Stimulated activated CD8-positive, alpha-beta memory T cell treated with anti-CD3 and anti-CD28 coated beads, Interleukin-4, amount 100 ng/mL, for 1 hour (primary cell): ENCODE measurements at places on chromosomes 2 and 18.

GRCh38 chr2:117557626-117558025 lies 256.9 kb upstream of the DDX18 start:
- DNase-seq: no peak

DNA sequence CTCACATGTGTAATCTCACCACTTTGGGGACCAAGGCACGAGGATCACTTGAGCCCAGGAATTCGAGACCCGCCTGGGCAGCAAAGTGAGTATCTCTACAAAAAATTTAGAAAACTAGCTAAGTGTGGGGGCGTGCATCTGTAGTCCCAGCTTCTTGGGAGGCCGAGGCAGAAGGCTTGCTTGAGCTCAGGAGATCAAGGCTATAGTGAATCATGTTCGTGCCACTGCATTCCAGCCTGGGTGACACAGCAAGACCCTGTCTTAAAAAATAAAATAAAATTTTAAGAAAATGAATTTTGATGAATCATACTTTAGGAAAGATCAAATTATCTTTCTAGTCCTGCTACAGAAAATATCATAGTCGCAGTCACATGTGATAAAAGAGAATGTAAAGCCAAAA lies 46.9 kb downstream of the CABYR start:
- DNase-seq: no peak

DNA sequence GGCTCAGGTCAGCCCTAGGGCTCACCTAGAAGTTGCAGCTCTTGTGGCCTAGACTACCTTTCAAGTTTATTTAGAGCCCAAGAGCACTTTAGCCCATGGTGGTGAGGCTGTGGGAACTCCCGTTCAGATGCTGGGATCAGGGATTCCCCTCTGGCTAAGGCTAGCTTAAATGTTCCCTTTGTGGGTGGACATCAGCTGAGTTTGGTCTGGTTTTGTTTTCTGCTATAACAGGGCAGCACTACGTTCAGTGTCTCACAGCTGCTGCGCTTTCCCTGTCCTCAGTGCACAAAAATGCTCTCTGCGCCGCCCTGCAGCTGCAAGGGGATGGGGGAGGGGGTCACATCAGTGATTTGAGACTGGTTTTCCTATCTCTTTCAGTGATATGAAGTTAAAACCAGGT lies 170.5 kb upstream of the KCNJ3 start:
- DNase-seq: no peak

- no peak for DNase-seq
Measured at GRCh38 chr2:9945596-9945995, 5.9 kb upstream of the GRHL1 start.

DNA sequence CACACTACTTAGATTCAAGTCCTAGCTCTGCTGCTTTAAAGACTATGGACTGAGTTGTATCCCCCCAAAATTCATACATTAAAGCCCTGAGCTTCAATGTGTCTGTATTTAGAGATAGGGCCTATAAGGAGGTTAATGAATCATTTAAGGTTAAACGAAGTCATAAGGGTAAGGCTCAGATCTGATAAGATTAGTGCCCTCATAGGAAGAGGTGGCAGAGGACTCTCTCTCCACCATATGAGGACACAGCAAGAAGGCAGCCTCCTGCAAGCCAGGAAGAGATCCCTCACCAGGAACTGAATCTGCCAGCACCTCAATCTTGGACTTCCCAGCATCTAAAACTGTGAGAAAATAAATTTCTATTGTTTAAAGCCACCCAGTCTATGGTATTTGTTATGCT lies 3.1 kb upstream of the CYTIP start:
- DNase-seq: no peak

- DNase-seq: peak; percentile 69
Measured at GRCh38 chr2:96146153-96146880, 1.1 kb upstream of the DUSP2 start.

DNA sequence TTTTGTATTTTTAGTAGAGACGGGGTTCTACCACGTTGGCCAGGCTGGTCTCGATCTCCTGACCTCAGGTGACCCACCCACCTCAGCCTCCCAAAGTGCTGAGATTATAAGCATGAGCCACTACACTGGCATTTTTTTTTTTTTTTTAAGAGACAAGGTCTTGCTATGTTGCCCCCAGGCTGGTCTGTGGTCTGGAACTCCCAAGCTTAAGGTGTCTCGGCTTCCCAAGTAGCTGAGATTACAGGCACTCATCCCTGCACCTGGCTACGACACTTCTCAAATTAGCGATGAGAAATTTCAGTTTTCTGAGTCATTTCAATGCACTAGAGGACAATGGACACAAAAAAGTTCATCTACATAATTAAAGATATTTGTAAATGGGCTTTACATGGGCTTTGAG lies 36.6 kb upstream of the TCF7L1 start:
- no peak for DNase-seq

- no peak for DNase-seq
Measured at GRCh38 chr2:28083476-28083875, 192.9 kb downstream of the BABAM2 start.

DNA sequence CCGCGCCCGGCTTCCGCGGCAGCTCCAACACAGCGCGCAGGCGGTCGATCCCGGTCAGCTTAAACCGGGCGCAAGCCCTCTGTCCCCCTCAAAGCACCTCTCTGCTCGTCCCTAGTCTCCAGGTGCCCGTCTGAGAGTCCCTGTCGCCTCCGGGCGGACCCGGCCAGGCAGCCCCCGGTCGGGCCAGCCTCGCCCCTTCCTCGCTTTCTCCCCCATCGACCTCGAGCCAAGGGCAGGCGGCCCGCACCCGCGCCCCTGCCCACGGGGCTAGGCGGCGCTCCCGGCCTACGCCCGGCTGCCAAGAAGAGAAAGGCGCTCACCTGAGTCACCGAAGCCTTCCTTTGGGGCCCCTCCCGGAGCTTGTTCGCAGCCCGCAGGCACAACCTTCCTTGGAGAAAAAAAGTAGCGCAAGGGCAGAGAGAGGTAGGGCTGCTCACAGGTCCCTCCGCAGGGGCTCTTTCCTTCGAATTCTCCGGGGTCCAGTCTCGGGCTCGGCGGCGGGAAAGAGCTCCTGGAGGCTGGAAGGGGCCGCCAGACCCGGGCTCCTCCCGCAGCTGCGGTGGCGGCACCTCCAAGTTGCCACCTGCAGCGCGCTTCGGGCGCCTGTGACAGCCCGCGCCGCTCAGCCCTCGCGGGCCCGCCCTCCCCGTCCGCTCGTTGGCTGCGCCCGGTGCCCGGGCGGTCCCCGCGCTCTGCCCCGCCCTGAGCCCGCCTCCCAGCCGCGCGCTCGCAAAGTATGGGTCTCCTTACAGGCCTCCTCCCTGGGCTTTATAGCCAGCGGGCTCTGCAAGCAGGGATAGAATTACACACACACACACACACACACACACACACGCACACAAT lies 86.5 kb upstream of the EPB41L3 start:
- no peak for DNase-seq

GRCh38 chr2:29129586-29130281 lies 14.5 kb downstream of the CLIP4 start:
- DNase-seq: no peak

DNA sequence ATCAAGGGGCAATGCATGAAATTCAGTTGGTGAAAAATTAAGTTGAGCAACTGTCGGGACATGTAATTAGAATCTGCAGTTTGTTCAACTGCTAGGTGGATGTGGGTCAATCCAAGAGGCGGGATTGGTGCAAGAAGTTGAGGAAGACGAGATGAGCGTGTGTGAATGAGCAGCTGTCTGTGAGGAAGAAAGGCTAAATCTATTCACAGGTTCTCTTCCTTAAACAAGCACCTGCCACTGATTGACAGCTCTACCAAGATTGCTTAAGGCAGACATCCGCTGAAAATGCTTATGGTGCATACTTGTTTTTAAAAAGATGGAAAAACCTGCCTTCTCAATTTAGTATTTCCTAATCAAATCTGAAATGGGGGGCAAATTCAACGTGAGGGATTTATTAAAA lies 323.4 kb upstream of the THUMPD2 start:
- no peak for DNase-seq

GRCh38 chr2:70921031-70921430 lies 14.7 kb upstream of the ATP6V1B1 start:
- no peak for DNase-seq

DNA sequence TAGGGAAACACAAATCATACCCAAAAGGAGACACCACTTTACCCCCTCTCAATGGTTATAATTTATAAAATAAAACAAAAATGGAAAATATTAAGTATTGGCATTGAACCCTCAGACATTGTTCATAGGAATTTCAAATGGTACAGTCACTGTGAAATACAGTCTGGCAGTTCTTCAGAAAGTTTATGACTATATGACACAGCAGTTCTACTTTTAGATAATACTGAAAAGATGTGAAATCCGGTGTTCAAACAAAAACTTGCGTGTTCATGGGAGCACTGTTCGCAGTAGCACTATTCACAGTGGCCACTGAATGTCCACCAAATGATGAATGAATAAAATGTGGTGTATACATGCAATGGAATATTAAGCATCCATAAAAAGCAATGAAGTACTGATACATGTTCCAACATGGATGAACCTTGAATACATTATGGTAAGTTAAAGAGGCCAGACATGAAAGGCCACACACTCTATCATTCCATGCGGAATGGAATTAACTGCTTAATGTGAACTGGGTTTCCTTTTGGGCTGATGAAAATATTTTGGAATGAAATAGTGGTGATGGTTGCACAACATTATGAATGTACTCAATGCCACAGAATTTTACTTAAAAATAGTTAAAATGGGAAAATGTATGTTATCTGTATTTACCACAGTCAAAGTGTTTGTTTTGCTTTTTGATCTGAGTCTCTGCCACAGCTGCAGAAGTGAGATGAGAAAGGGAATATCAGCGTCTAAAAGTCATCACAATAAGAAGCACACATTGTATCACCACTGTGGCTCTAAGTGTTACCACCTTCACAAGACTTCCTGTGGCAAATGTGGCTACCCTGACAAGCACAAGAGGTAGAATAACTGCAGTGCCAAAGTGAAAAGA lies 864.6 kb downstream of the SUCLG1 start:
- DNase-seq: no peak

DNA sequence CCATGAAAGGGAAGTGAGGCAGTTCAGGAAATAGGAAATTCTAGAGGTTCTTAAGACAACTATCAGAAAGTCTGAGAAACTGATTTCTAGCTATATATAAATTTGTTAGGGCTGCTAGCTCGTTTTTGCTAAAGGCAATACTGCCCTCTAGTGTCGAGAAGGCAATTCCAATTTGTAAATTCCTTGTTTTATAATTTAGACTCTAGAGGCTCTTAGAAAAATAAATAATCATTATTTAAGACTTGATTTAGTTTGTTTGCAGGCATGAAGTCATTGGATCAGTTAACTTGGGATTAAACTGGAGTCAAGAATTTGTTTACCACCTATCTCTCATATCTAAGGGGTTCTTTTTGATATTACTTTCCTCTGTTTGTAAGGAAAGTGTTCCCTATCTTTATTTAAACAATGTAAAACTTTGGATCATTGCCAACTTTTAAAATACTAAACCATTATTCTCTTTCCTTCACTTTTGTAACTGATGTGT lies 66.2 kb downstream of the ACVR2A start:
- DNase-seq: no peak

DNA sequence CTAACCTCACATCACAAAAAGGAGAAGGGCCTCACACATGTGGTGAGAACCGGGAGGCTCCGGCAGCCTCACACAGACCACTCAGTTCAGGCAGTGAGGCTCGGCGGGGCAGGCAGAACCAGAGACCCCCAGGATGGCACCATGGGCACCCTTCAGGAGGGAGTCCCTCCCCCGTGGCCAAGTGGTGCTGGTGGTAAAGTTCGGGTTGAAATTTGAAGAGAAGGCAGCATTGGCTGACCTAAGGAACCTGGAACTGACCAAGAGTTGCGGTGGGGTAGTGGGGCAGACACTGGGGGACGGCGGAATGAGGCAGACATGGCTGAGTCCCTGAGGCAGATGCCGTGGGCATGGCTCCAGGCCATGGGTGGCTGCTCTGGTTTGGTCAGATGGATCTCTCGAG lies 239.3 kb upstream of the MYT1L start:
- no peak for DNase-seq

DNA sequence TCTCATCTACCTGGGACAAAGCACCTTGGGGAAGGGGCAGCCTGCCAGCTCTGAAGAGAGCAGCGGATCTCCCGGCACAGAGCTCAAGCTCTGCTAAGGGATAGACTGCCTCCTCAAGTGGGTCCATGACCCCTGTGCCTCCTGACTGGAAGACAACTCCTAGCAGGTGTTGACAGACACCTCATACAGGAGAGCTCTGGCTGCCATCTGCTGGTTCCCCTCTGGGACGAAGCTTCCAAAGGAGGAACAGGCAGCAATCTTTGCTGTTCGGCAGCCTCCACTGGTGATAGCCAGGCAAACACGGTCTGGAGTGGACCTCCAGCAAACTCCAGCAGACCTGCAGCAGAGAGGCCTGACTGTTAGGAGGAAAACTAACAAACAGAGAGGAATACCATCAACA lies 549.9 kb upstream of the LRATD1 start:
- DNase-seq: no peak

DNA sequence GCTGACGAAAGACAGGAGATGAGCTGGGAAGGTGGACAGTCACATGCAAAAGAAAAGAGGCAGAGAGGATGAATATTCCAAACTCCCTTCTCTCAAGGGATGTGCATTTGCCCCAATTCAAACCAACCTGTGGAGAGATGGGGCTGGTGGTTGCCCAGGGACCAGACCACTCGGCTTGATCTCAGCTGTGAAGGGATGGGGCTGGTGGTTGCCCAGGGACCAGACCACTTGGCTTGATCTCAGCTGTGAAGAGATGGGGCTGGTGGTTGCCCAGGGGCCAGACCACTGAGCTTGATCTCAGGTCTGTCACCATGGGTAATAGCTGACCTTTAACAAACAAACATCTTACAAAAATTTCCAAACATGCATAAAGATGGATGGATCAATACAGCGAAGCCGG lies 42.5 kb upstream of the SALL3 start:
- DNase-seq: no peak

DNA sequence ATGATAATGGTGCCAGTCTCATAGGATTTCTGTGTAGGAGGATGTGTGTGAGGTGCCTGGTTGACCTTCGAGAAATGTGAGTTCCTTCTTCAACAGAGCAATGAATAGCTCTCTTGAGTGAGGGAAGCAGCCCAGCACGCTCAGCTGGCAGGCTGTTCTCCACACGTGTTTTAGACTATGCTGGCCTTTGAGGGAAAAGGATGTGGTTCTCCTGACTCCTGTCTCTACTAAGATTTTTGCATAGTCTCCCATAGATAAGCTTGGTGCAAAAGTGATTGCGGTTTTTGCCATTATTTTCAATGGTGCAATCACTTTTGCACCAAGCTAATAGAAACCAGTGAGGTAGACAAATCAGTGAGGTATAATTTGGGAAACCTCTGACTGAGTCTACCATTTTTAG lies 284.1 kb downstream of the SLC4A3 start:
- DNase-seq: no peak

GRCh38 chr2:54041135-54041534 lies 70.3 kb upstream of the PSME4 start:
- DNase-seq: no peak

- no peak for DNase-seq
Measured at GRCh38 chr2:65393743-65394422, 38.5 kb downstream of the SPRED2 start.

- DNase-seq: no peak
Measured at GRCh38 chr2:86518481-86518880, 44.8 kb downstream of the CHMP3 start.
